Hematopoietic multipotent progenitor cell treated with erythropoietin and hydrocortisone succinate and interleukin-3 and kit ligand, for 8 days (in vitro differentiated cells): ENCODE measurements at places on chromosomes 5 and 9.

GRCh38 chr5:95590880-95591279 is 29.0 kb upstream of the GPR150 start:
- DNase-seq = no peak

- no peak for DNase-seq
Measured at GRCh38 chr5:51397996-51398395, 14.7 kb downstream of the ISL1 start.

- DNase-seq = no peak
Measured at GRCh38 chr9:37645903-37646506, 4.7 kb upstream of the FRMPD1 start.

GRCh38 chr5:37721447-37721871 is 118.4 kb downstream of the GDNF start:
- DNase-seq = no peak

DNA sequence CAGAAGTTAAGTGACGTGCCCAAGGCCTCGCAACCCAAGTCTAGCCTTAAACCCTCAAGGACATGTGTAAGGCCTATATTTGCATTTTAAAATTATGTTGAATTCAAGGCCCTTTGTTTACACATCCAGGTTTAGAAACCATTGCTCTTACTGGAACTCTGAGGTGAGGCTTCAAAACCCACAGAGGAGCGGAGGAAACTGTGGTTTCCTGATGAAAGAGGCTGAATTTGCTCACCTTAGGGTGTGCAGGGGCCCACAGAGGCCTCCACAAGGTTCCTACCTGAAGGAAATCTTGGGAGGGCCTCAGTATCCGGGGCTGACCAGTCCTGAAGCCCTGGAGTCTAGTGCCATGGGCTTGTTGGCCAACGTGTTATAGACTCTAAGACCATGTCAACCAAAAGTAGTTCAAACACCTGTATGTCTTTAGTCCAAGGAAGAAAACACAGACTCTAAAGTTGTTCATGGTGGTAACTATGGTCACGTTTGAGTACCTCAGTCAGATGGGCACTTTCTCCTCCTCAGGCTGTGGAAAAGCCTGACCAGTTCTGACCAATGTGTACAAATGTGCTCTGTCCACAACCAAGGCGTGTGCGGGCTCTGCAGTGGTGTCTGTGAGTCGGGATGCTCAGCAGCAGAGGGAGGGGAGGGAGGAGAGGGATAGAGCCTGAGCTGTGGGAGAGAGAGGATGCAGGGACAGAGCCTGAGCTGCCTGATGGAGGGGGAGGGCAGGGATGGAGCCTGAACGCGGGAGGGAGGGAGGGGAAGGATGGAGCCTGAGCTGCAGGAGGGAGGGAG is 124.6 kb upstream of the ERCC6L2 start:
- no peak for DNase-seq

GRCh38 chr5:94621763-94622162 is 3.3 kb downstream of the SLF1 start:
- no peak for DNase-seq

DNA sequence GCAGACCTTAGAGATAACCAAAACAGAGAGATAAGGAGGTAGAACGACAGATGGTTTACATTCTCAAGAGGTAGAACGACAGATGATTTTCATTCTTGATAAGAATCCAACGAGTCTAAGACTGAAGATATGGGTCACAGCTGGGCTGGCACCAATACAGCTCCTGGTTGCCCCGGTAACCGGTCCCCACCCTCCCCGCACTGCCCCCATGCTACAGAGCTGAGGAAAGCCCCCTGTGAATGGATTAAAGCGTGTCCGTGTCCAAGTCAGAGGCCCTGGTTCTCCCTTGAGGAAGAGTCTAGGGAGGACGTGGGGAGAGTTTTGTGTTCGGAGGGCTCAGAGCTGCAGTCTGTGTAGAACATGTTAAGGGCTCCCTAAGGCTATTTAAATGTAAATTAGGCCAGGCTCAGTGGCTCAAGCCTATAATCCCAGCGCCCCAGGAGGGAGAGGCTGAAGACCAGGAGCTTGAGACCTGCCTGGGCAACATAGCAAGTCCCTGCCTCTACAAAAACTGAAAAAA is 8.1 kb downstream of the IDNK start:
- DNase-seq = peak; percentile 65

GRCh38 chr5:135439231-135440205 is 7.6 kb downstream of the DCANP1 start:
- no peak for DNase-seq
